DND-41 (cell line): ENCODE measurements at places on chromosomes 12 and 14.

- H3K27ac ChIP-seq, result peak overlapping the region; percentile 66
- H3K4me3 ChIP-seq, result peak overlapping the region; percentile 8; the same call in 1 of the 2 replicates
- no peaks in the 10 kb centered on the region for H3K27me3 ChIP-seq
- DNase-seq, result no peak
- H3K36me3 ChIP-seq, result no peaks in the 10 kb centered on the region
- peaks cover 31% of the 10 kb centered on the region for H3K4me1 ChIP-seq
Observed at GRCh38 chr14:31457665-31458659, 656 bp upstream of the DTD2 start.

DNA sequence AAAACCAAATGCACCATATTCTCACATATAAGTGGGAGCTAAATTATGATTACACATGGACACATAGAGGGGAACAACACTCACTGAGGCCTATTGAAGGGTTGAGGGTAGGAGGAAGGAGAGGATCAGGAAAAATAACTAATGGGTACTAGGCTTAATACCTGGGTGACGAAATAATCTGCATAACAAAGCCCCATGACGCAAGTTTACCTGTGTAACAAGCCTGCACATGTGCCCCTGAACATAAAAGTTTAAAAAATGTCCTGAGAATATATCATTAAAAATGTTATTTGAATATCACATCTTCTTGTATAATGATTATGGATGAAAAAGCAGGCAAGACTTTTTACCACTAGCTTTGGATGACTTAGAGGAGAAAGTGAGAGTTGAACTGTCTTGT lies 138.0 kb upstream of the NOVA1 start:
- no peak overlapping the region for H3K4me3 ChIP-seq
- no peaks in the 10 kb centered on the region for H3K36me3 ChIP-seq
- H3K27ac ChIP-seq, result no peak overlapping the region
- DNase-seq, result no peak
- no peaks in the 10 kb centered on the region for H3K4me1 ChIP-seq

DNA sequence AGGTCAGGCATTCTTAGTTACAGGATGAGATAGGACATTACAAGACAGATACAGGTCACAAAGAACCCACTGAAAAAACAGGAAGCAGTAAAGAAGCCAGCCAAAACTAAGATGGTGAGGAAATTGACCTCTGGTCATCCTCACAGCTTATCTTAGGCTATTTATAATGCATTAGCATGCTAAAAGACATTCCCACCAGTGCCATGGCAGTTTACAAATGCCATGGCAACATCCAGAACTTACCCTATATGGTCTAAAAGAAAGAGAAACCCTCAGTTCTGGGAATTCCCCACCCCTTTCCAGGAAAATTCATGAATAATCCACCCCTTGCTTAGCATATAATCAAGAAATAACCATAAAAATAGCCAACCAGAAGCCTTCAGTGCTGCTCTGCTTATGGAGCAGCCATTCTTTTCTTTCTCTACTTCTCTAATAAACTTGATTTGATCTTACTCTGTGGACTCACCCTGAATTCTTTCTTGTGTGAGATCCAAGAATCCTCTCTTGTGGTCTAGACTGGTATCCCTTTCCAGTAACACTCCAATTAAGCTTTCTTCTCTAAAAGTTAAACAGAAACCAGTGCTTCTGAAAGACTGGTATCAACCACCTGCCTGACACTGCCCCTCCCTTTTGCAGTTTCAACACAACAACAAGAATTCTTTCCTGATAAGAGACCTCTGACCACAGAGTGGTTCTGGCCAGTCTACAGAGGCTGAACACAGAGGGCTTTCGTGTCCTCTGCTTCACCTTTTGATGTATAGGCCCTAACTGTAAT lies 86.9 kb downstream of the BCAT1 start:
- no peak overlapping the region for H3K4me3 ChIP-seq
- peaks cover 18% of the 10 kb centered on the region for H3K4me1 ChIP-seq
- H3K27ac ChIP-seq, result no peak overlapping the region
- H3K36me3 ChIP-seq, result peaks cover 49% of the 10 kb centered on the region

GRCh38 chr12:110927546-110927945 lies 7.2 kb upstream of the MYL2 start:
- peaks cover 2% of the 10 kb centered on the region for H3K27me3 ChIP-seq
- H3K27ac ChIP-seq, result no peak overlapping the region
- no peak for DNase-seq
- H3K4me1 ChIP-seq, result no peaks in the 10 kb centered on the region

DNA sequence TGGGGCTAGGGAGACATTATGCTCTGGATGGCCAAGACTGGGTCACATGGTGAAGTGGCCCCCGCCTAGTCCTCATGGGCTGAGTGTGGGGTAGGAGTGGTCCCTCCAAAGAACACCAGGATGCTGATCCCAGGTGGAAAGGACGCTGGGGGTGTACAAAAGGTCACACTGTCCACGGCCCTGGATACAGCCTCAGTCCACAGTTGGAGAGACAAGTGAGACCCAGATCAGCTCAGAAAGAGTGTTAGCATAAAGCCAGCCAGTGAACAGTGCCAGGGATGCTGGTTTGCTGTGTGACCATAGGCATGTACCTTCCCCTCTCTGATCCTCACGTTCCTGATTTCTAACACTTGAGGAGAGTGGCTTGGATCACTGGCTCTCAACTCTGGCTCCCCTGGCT lies 13.4 kb upstream of the OAS2 start:
- DNase-seq, result no peak
- no peaks in the 10 kb centered on the region for H3K4me1 ChIP-seq
- H3K27me3 ChIP-seq, result no peaks in the 10 kb centered on the region
- H3K27ac ChIP-seq, result no peak overlapping the region
- H3K4me3 ChIP-seq, result no peak overlapping the region

DNA sequence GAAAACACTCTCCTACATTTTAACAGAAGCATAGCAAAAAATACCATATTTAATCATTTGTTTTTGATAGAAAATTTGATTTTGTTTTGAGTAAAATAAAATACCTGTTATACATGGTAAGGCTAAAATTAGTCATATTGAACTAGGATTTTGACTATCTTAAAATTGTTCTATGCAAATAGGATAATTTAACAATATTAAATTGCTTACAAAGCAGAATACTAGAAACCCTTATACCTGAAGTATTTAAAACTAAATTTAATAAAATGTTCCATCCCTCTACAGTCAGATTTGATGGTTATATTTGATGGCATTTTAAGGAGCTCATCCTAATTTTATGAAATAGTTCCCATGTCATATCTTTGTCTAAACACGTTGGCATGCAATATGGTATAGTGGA lies 323.2 kb downstream of the GPHN start:
- no peak for DNase-seq
- no peaks in the 10 kb centered on the region for H3K27me3 ChIP-seq
- no peak overlapping the region for H3K4me3 ChIP-seq
- no peaks in the 10 kb centered on the region for H3K36me3 ChIP-seq
- H3K4me1 ChIP-seq, result no peaks in the 10 kb centered on the region

- no peaks in the 10 kb centered on the region for H3K4me1 ChIP-seq
- no peak for DNase-seq
- H3K4me3 ChIP-seq, result no peak overlapping the region
- H3K27ac ChIP-seq, result no peak overlapping the region
- no peaks in the 10 kb centered on the region for H3K27me3 ChIP-seq
- no peaks in the 10 kb centered on the region for H3K36me3 ChIP-seq
Observed at GRCh38 chr12:28855761-28856310, 293.2 kb upstream of the FAR2 start.

GRCh38 chr12:125092108-125092871 lies 27.1 kb downstream of the AACS start:
- no peak overlapping the region for H3K27ac ChIP-seq
- H3K36me3 ChIP-seq, result peaks cover 30% of the 10 kb centered on the region
- no peak overlapping the region for H3K4me3 ChIP-seq
- no peaks in the 10 kb centered on the region for H3K27me3 ChIP-seq
- H3K4me1 ChIP-seq, result no peaks in the 10 kb centered on the region

DNA sequence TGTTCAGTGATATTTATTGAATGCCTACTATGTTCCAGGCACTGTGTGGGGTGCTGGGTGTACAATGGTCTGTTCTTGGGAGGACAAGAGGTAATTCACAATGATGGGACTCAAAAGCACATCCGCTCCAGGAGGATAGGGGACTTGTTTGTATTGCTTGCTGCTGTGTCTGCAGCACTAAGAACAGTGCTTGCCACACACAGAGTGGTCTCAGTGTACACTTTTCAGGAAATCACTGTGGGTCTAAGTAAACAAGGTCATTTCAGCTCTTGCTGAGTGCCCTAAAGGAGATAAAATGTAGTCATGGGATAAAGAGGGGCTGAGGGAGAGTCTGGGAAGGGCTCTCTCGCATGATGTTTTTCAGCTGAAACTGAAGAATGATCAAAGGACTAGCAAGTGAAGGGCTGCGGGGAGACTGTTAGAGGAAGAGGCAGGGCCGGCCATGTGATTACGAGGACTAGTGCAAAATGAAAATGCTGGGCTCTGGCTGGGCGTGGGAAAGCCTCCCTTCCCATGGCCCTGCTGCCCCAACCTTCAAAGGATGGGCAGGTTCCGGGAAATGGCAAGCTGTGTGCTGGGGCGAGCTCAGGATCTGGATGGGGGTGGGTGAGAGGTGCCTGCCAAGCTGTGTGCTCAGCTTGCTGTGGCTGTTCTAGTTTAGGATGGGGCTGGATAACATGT lies 39.1 kb downstream of the ADCK1 start:
- H3K36me3 ChIP-seq, result no peaks in the 10 kb centered on the region
- no peak overlapping the region; the same call in 1 of the 2 replicates for H3K4me3 ChIP-seq
- H3K27me3 ChIP-seq, result no peaks in the 10 kb centered on the region
- DNase-seq, result peak; percentile 78
- peaks cover 18% of the 10 kb centered on the region for H3K4me1 ChIP-seq

DNA sequence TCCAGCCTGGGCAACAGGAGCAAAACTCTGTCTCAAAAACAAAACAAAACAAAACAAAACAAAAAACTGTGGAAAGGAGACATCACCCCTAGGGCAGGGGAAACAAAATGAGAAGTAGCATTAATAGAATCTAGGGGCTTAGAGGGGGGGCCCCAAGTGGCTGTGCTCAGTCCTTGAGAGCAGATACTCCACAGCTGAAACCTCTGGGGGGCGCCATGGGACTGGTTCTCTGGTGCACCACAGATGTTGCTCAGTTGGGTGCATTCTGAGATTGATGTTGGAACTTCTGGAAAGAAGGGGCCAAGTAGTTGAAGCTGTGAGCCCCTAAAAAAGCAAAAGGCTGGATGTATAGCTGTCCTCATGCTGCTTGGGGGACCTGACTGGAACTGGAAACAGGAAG lies 11.8 kb upstream of the SYNE2 start:
- no peaks in the 10 kb centered on the region for H3K27me3 ChIP-seq
- H3K4me1 ChIP-seq, result no peaks in the 10 kb centered on the region
- no peaks in the 10 kb centered on the region for H3K36me3 ChIP-seq
- no peak overlapping the region for H3K4me3 ChIP-seq
- H3K27ac ChIP-seq, result no peak overlapping the region

DNA sequence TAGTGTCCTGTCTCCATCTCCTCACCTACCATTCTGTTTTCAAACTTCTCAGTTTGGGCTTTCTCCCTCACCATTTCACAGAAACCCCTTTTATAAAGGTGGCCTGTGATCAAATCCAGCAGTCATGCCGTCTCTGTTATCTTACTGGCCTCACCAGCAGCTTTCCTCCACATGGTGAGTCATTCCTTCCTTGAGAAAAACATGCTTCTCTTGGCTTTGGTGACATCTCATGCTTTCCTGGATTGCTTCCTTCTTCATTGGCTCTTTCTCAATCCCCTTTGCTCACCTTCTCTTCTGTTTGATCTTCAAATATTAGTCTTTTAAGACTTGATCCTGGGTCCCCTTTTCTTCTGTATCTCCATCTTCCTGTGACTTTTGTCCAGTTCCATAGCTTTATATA lies 164.9 kb downstream of the ANO4 start:
- no peaks in the 10 kb centered on the region for H3K36me3 ChIP-seq
- H3K4me1 ChIP-seq, result no peaks in the 10 kb centered on the region
- H3K4me3 ChIP-seq, result no peak overlapping the region
- H3K27ac ChIP-seq, result no peak overlapping the region
- no peak for DNase-seq

GRCh38 chr12:128268379-128268995 lies 1.5 kb downstream of the TMEM132C start:
- H3K36me3 ChIP-seq, result no peaks in the 10 kb centered on the region
- no peaks in the 10 kb centered on the region for H3K4me1 ChIP-seq
- no peak for DNase-seq
- H3K4me3 ChIP-seq, result no peak overlapping the region

- no peak overlapping the region for H3K4me3 ChIP-seq
- H3K27me3 ChIP-seq, result no peaks in the 10 kb centered on the region
- H3K27ac ChIP-seq, result no peak overlapping the region
Observed at GRCh38 chr12:14986449-14986848, 13.6 kb downstream of the PDE6H start.

DNA sequence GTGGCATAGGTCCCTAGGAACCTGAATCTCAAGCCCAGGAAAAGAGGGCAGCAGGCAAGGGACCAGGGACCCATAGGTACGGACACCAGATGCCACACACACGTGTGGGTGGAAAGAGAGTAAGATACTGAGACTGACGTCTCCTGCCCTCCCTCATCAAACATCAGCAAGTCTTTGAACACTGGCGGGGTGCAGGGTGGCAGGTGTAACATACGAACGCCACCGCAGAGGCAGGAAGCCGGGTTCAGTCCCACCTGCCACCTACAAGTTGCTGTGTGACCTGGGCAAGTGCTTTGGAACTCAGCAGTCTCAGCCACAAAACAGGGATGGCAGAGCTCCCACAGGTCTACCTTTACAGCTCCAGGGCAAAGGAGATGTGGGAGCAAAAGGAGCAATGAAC lies 11.1 kb downstream of the ACTN1 start:
- no peak overlapping the region for H3K27ac ChIP-seq
- no peak overlapping the region for H3K4me3 ChIP-seq
- no peak for DNase-seq
- peaks cover 28% of the 10 kb centered on the region for H3K4me1 ChIP-seq

- H3K27ac ChIP-seq, result no peak overlapping the region
- 0 out of 2 replicates have a peak, but pooled peaks cover 3% of the 10 kb centered on the region for H3K4me1 ChIP-seq
- DNase-seq, result no peak
- no peaks in the 10 kb centered on the region for H3K36me3 ChIP-seq
- no peaks in the 10 kb centered on the region for H3K27me3 ChIP-seq
Observed at GRCh38 chr12:121992059-121992879, 29.4 kb upstream of the BCL7A start.

- no peaks in the 10 kb centered on the region for H3K36me3 ChIP-seq
- no peak overlapping the region for H3K4me3 ChIP-seq
- DNase-seq, result no peak
- H3K27me3 ChIP-seq, result no peaks in the 10 kb centered on the region
- H3K27ac ChIP-seq, result no peak overlapping the region
- H3K4me1 ChIP-seq, result no peaks in the 10 kb centered on the region
Observed at GRCh38 chr12:83161456-83161855, 474.8 kb downstream of the TMTC2 start.

GRCh38 chr12:117836999-117837736 lies 131.6 kb downstream of the KSR2 start:
- DNase-seq, result peak; percentile 77
- H3K27me3 ChIP-seq, result no peaks in the 10 kb centered on the region
- H3K4me1 ChIP-seq, result peaks cover 5% of the 10 kb centered on the region
- H3K36me3 ChIP-seq, result no peaks in the 10 kb centered on the region
- no peak overlapping the region for H3K27ac ChIP-seq
- H3K4me3 ChIP-seq, result no peak overlapping the region

- H3K27ac ChIP-seq, result no peak overlapping the region
- no peak for DNase-seq
- H3K27me3 ChIP-seq, result no peaks in the 10 kb centered on the region
Observed at GRCh38 chr14:37124614-37125013, 47.8 kb downstream of the SLC25A21 start.
